ENCODE measurements at places on chromosomes 4 and X.
A peak's percentile ranks its signal among the peaks of the same experiment; 100 is the strongest.

- no peak for DNase-seq
These were observed 425.8 kb downstream of the ARAP2 start for GRCh38 chr4:35818520-35818919.

DNA sequence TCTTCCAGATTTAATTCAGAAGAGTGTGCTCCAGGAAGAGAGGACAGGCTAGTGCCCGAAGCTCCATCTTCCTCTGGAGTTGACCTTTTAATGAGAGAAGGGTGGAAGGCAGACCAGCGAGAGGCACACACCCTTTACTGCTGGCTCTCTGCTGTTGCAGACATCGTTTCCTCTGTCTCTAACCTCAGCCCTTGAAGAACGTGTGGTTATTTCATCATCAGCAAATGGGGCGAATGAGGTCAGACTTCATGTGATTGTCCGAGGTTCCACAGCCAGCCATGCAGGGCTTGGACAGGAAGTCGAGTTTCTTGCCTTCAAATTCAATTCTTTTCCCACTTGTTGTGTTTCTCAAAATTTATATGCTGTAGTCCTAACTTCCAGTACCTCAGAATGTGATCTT, 155.2 kb upstream of the MSX1 start:
- no peak for DNase-seq

GRCh38 chrX:71107762-71108360, 1.3 kb upstream of the CXorf65 start:
- no peak for DNase-seq

GRCh38 chr4:150590631-150591030, 8.7 kb downstream of the MAB21L2 start:
- no peak for DNase-seq

DNA sequence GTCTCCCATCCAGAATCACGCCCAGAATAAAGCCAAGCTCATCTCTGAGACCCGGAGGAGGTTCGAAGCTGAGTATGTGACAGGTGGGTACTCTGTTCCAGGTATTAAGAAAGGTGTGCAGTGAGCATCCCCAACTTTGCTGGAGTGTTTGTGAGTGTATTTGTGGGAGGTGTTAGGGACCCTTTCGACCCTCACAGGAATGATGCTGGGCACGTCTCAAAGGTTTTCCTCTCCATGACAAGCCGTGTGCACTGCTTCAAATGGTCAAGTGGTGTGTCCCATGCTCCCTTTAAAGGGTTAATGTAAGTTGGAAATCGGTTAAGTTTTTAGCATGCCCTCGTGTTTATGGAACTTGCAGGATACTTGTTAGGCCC, 442 bp downstream of the MOSPD2 start:
- no peak for DNase-seq

DNA sequence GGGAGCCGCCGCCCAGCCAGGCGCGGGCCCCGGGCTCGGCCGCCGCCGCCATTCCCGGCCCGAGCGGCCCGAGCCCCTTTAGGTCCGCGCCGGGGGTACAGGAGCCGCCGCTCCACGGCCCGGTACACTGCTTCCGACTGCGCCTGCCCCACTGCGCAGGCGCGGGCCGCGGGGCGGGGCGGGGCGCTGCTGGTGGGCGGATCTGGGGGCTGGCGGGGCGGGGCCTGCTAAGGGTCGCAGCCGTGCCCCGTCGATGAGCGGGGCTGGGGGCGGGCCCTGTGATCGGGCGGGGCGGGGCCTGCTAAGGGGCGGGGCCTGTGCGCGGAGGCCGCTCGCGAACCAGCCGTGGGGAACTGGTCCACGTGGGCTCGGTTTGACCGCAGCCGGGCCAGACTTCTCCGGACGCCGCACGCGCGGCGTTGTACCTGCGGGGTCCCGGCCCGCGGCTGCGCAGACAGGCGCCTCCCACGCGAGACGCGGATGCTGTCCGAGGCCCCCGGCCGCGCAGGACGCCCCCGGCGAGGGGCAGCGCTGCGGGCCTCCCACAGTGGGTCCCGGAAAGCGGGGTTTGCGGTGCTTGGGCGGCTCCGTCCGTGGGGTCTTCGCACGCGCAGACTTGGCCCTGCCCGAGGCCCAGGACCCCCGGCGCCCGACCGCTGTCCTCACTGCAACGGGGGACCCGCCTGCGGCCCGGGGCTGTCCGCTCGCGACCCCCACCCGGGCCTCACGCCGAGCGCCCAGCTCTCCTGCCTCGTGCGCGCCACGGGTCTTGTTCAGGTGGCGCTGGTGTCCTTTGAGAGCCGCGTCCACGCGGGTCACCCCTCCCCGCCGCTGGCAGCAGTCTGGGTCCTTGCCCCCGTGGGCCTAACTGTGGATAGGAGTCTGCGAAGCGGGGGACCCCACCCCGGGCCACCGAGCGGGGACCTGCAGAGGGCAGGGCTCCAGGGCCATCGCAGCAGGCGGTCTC, at the start of gene DGKQ:
Gene DGKQ (minus strand): TSS at position 139 of the 967 bp plus-strand sequence. CDS start 87 bp downstream, at position 52.
- DNase-seq, result peak; percentile 92

DNA sequence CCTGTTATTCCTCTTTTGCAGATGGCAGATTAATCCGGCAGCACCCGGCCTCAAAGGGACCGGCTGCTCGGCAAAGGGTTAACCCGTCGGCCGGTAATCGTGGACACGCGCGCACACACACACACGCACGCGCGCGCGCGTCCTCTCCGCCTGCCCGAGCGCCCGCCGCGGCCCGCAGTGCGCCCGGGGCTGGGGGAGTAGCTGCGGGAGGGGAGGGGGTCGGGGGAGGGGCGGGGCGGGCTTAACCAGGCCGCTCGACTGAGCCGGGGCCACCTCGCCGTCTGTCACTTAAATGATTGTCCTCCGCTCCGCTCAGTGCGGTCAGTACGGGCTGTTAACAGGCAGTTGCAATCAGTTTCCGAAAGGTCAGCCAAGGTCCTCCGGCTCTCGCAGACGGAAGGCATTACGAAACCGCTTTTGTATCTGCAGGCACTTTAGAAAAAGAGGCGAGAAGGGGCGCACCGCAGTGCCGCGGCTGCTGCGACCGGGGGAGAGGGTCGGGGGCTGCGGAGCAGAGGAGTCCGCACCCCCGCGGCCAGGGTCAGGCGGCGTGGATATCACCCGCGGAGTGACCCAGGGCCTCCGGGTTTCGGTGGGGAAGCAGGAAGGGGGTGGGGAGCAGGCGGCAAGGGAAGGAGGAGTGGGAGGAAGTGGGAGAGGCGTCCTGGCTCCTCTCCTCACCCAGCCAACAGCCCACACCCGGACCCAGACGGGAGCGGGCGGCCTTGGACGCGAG, 57.3 kb upstream of the BCOR start:
- DNase-seq, result no peak

GRCh38 chr4:6695660-6696610, 2.3 kb downstream of the S100P start:
- no peak for DNase-seq

GRCh38 chr4:105193536-105193935, 46.9 kb downstream of the TET2 start:
- no peak for DNase-seq

DNA sequence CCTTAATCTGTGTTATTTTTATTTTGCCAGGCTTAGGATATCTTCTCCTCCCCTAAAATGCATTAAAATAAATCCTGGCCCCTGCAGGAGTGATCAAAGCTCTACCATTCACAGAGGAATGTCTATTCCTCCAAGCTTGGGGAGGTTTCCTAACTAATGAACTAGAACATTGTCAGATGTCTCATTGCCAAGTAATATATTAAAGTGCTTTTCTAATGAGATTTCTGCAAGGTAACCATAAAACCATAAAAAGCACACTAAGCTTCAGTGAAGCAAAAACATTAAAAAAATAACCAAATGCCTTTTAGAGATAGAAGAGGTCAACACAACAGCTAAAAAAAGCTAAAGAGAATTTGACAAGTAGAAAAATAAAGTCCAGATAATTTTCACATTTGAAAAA, 34.8 kb downstream of the IGFBP7 start:
- DNase-seq, result no peak

GRCh38 chr4:173174594-173175012, 6.0 kb downstream of the GALNT7 start:
- no peak for DNase-seq

DNA sequence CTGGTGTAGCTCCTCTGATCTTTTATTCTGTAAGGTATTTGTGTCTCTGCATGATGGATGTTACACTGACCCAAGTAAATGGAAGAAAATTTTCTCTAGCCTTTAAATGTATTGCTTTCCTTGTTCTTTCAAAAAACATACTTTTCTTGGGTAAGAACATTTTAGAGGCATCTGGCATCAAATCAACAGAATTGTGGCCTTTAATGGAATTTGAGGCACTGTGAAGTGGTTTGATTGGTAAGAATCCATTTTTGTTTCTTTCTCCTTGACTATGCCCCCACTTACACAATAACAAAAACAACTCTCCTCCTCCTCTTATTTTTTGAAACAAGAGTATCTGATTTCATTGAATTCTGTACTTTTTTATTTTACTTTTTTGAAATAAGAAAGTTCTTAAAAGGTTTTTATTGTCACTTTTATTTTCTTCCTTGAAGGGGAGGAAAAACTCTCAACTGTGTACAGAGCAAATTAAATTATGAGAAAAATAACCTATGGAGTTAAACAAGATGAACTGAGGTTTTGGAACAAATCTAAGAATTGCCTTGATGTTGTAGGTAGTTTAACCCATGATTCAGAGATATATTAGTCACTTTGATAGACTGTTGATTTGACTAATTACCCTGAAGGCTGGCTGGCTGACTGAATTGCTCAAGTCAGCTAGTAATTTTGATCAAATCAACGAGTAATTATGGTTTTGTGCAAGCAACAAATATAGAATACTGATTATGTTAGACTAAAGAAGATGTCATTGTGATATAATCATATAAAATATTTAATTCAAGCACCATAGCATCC, 146.4 kb downstream of the FHIP1A start:
- DNase-seq, result peak; percentile 33

GRCh38 chrX:120251471-120252011, 929 bp downstream of the ZBTB33 start:
- peak; percentile 71 for DNase-seq

DNA sequence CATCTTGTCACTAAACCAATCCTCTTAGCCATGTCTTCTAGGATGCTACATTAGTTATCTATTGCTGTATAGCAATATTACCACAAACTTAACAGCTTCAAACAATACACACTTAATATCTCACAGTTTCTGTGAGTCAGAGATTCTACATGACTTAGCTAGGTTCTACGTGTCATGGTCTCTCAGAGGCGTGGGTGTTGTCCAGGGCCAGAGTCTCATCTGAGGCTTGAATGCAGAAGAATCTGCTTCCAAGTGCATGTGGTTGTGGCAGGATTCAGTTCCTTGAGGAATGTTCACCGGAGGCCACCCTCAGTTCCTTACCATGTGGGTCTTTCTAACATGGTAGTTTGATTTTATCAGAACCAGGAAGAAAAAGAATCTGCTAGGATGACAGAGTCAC, 26.4 kb downstream of the PPP1R2C start:
- no peak for DNase-seq

DNA sequence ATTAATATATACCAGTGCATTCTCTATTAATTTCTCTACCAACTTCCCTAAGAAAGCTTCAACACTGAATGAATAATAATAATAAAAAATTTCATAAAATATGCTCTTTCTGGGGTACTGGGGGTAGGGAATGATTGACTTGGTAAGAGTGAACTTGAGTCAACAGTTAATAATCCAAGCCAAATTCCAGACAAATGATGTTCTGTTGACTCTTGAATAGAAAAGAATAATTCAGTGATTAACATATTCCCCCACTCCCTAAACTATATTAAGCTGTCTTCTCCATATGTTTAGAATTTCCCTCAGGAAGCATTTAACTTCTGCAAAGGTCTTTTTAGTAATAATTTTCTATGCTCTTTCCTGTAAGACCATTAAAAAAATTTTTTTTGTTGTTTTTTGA, 12.3 kb downstream of the PGRMC2 start:
- no peak for DNase-seq

DNA sequence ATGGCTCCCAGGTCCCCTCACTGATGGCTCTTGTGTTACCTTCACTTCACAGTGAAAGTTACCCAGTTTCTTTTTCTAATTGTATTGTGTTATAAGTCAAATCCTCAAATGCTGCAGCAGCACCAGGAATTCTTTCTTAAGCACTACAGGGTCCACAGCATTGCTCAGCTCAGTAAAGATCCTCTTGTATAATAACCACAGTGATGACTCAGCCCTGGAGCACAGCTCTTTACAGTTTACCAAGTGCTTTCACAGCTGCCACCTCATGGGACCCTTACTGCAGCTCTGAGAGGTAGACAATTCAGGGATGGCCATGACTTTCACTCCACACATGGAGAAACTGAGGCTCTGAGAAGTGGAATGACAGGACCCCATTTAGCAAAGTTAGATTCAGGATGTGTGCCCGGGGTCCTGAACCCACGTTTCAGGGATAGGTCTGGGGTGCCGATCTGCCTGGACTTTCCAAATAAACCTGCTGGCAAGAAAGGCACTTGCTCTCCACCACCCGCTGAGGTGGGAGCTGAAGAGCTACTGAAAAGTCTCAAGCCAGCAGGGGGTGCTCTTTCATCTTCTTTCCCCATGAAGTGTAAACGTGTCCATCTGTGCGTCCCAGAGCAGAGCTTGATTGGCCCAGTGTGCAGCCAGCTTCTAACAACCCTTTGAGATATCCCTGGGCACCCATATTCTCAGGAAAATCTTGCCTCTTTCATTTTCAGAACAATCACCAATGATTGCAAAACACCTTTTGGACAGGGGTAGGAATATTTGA, 35.7 kb upstream of the GABRQ start:
- DNase-seq, result peak; percentile 85

- no peak for DNase-seq
These were observed 36.6 kb downstream of the MAP7D3 start for GRCh38 chrX:136214551-136214950.

DNA sequence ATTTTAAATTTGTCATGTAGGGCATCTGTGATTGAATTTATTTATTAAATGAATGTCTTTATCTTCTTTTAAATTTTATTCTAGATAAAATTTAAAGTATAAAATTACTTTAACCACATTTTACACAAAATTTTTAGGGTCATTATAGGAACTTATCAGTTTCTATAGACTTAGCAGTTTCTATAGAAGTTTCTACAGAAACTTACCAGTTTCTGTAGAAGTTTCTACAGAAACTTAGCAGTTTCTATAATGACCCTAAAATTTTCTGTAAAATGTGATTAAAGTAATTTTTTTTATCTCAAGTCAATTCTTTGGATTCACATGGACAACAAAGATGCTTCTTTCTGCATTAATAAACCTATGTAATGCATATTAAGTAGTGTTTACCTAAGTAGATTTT, 565.9 kb upstream of the TECRL start:
- no peak for DNase-seq

- DNase-seq, result no peak
These were observed 106.6 kb upstream of the ATP6AP2 start for GRCh38 chrX:40474205-40474626.

- DNase-seq, result no peak
These were observed 10.9 kb upstream of the MAN2B2 start for GRCh38 chr4:6563935-6564645.

GRCh38 chr4:21856754-21857153, 91.8 kb downstream of the KCNIP4 start:
- no peak for DNase-seq

- peak; percentile 2 for DNase-seq
These were observed 57.5 kb downstream of the TEC start for GRCh38 chr4:48212165-48212564.

- no peak for DNase-seq
These were observed at the start of gene JAKMIP1 for GRCh38 chr4:6200011-6200921. TSS of gene JAKMIP1 (minus strand) at chr4:6200549. CDS start at chr4:6112850, 87,699 bp downstream.

GRCh38 chr4:75512386-75513211, 1.6 kb downstream of the RCHY1 start:
- peak; percentile 42 for DNase-seq
